ENCODE measurements at places on chromosomes 2 and 18.

GRCh38 chr2:190179754-190180312 is 117.3 kb upstream of the MSTN start:
- DNase-seq, result no peak

- DNase-seq, result no peak
Observed at GRCh38 chr2:84938194-84938879, 32.6 kb upstream of the KCMF1 start.

DNA sequence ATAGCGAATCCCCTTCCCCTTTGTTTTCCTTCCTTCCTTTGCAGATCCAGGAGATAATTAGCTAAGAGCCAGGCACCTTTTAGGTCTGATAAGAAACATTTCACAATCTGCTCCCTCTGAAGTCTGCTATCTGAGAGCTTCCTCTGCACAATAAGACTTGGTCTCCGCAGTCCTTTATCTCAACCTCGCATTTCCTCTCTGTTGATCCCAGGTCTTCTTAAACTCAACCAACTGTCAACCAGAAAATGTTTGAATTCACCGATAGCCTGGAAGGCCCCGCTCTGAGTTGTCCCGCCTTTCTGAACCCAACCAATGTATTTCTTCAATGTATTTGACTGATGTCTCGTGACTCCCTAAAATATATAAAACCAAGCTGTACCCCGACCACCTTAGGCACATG is 78.4 kb upstream of the CTDP1 start:
- DNase-seq, result no peak

GRCh38 chr18:49899657-49900330 is 86.5 kb upstream of the ACAA2 start:
- DNase-seq, result no peak

- DNase-seq, result no peak
Observed at GRCh38 chr2:208392300-208392699, 14.3 kb upstream of the PTH2R start.

GRCh38 chr2:232628466-232629128 is 4.8 kb upstream of the EFHD1 start:
- DNase-seq, result no peak

DNA sequence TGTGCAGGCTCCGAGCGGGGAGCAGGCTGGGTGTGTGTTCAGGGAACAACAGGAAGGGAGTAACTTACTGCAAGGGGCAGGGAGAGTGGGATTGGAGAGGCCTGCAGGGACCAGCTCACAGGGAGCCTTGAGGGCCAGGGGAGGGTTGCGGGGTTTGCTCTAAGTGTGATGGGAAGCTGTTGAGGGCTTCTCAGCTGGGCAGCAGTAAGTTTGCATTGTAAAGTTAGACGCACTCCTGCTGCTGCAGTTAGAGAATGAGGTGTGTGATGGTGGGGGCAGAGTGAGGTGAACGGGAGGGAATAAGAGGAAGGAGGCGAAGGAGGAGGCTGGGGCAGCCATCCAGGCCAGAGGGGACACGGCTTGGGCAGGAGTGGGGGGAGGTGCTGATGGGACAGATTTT is 53.4 kb downstream of the BOLA3 start:
- no peak for DNase-seq

GRCh38 chr2:199784512-199784911 is 66.5 kb downstream of the FTCDNL1 start:
- no peak for DNase-seq

DNA sequence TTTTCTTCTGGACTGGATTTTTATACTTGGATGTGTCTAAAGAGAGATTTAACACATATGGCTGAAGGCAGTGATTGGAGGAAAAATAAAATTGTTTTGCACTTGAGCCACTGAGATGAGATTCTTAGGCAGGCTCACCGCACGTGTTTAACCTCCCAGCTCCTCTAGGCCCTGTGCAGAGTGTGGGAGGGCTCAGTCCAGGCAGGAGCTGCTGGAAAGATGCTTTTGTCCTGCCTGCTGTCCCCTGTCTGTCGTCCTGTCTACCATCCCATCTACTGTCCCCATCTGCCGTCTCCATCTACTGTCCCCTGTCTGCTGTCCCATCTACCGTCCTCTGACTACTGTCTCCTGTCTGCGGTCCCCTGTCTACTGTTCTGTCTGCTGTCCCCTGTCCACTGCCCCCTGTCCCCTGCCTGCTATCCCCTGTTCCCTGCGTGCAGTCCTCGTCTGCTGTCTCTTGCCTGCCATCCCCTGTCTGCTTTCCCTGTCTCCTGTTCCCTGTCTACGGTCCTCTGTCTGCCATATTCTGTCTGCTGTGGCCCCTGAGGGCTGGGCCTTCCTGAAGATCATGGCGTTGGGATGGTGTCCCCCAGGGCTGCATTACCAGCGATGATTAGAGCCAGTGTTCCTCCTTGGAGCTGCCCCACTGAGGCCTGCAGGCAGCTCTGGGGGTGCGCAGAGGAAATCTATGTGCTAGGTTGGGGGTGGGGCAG is 43.7 kb upstream of the HS6ST1 start:
- no peak for DNase-seq

GRCh38 chr18:2223849-2224248 is 347.5 kb downstream of the METTL4 start:
- no peak for DNase-seq

GRCh38 chr2:70328921-70329561 is 27.2 kb upstream of the FAM136A start:
- no peak for DNase-seq

GRCh38 chr2:232236200-232236599 is 142.4 kb upstream of the ALPP start:
- no peak for DNase-seq

DNA sequence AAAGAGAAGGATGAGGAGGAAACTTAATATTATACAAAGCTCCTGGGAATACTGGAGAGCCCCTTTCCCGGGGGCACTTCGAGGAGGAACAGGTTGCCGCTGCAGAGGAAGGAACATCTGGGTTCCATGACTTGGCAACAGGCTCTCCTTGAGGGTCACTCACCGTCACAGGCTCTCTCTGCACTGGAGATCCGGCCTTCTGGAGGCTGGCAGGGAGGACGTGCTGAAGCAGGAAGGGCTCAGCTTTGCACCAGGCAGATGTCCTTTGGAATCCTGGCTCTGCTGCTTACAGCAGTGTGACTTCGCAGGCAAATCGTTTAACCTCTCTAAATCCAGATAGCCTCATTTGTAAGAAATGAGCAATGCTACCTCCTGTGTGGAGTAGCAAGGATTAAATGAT is 2.9 kb upstream of the DPYSL5 start:
- DNase-seq, result no peak

- no peak for DNase-seq
Observed at GRCh38 chr2:95077530-95077825, 44.1 kb downstream of the MRPS5 start.

DNA sequence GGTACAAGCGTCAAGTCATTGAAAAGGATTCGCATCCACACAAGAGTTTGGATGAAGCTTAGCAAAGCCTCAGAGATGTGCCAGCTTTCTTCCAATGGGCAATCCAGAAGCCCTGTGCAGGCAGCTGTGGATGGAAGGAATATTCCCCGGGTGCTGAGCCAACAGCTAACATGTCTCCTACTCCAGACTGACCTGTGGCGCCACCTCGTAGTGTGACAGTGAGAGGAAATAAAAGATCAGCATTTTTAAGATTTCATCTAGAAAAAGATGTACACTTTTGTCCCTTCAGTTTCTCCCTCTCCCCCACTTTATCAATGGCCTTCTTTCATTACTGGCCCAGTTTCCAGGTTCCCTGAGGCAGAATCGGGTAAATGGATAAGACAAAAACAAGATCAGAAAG is 48.9 kb upstream of the SPATS2L start:
- DNase-seq, result no peak

GRCh38 chr2:190050001-190050400 is 12.5 kb downstream of the MSTN start:
- DNase-seq, result no peak

- DNase-seq, result no peak
Observed at GRCh38 chr18:73924307-73924706, 223.3 kb downstream of the FBXO15 start.

GRCh38 chr2:54639609-54640008 is 83.9 kb upstream of the EML6 start:
- no peak for DNase-seq

DNA sequence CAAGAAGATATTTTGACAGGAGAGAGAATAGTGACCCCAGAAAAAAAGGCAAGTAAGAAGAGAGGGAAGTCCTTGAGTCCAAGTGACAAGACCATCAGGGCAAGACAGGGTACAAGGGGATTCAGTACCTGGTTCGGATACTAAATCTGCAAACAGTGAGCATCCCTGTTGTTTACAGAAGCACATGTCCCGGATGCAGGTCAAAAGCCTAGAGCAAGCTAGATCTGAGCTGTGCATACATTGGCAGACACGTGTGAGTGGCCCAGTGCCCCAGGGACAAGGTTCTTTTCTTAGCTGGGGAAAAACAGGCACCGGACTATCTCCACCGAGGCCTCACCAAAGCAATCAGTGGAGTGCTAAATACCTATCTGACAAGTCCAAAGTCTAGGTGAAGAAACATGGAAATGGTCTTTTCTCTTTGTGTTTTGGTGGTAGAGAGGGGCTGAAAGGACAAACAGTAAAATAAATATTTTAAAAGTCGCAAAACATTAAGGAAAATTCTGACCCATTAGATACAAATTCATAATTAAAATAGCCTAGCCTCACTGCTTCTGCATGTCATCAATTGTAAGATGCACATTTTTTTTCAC is 165.2 kb downstream of the SUCLG1 start:
- DNase-seq, result no peak

- DNase-seq, result no peak
Observed at GRCh38 chr2:57782587-57782986, 264.0 kb upstream of the VRK2 start.

- no peak for DNase-seq
Observed at GRCh38 chr2:223570784-223571183, 31.4 kb downstream of the SCG2 start.

GRCh38 chr2:88053296-88053695 is 2.3 kb downstream of the KRCC1 start:
- DNase-seq, result peak; percentile 82

GRCh38 chr2:104836841-104837240 is 17.1 kb upstream of the POU3F3 start:
- DNase-seq, result no peak

DNA sequence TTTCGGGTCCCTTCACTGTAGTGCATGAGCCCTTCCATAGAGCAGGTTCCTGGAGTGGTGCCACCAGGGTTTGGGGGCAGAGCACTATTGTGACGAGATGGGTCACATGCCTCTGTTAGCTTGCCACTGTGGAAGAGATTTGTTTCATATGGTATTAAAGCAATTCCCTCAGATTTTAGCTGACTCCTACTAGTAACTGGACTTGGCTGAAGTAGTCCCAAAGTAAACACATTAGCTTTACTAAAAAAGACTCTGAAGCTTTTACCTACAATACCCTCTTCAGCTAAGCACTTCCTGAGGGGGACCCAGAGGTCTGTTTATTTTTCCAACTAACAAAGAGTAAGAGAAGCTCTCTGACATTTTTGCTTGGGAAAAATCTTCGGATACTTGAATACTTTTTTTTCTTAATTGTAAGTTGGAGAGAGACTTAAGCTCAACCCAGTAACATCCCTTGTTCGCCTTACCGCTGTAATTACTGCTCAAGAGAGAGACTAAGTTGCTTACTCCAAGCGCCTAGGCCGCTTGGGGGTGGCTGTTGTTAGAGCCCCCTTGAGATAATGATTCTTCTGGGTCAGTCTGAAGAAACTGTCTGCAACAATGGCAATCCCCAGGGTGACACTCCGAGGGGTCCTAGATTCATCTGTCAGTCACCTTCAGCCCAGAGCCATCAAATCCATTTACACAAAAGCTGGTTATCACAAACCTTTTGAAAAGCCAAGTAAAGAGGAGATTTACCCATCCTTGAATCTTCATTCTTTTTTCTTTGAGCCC is 177.4 kb downstream of the FIGN start:
- no peak for DNase-seq

DNA sequence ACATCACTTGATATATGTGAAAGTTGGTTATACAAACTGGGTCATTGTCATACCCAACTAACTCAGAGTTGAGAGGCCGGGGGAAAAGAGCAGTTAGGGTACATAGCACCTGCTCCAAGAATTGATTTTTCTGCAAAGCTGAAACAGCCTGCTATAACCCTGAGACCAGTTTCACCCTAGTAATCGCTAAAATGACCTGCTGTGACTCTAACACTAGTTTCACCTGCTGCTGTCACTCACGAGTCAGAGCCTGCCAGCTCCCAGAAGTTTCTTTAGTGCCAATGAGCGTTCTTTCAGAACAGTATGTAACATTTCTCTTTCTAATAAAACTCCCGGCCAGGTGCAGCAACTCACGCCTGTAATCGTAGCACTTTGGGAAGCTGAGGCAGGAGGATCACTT is 28.0 kb downstream of the SRSF7 start:
- DNase-seq, result no peak

DNA sequence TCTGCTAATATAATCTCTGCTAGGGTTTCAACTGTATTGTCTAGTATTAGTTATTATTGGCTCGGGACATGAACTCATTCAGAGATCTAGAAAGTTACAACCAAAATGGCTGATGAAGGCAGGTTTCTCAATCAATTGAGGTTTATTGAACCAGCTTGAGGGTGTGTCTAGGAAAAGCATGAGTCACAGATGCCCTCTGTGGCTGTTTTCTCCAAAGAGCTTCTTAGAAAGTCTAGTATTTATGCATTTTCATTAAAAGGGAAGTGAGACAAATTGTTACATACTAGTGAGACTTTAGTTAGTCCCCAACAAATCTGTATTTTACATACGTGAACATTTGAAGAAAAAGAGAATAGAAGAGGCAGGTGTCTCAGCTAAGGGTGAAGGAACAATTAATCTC is 23.0 kb upstream of the RTTN start:
- DNase-seq, result no peak

DNA sequence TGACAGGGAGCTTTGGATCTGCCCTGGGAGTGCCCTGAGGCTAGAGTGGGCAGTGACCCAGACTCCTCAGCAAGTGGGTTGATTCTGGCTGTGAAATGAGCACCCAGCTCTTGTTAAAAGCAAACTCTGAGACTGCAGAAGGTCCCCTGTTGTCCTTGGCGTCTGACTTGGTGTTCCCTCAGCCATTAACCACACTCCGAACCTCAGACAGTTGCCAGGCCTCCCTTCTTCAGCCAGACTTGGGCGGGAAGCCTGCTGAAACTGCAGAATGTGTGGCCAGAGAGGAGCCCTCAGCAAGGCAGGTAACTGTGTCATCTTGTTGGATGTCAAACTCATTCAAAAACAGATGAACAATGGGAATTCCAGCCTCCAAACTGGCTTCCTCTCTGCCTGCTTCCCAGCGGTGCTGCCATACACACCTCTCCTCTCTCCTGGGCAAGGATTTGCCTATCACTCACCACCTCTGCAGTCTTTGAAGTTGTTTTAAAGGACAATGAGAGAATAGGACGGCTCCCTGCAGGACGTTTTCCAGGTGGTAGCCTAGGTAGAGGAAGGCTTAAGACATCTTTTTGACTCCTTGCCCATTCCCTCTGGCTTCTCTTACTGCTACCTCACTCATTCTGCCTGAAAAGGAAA is 38.9 kb upstream of the B3GNT2 start:
- DNase-seq, result no peak

- DNase-seq, result no peak
Observed at GRCh38 chr18:75898651-75899050, 471.1 kb upstream of the SMIM21 start.

Measured in AG09309 (cell line).